Activated T-cell treated with anti-CD3 and anti-CD28 coated beads for 24 hours (primary cell): ENCODE measurements at places on chromosomes 7 and 10.
A peak's percentile ranks its signal among the peaks of the same experiment; 100 is the strongest.

DNA sequence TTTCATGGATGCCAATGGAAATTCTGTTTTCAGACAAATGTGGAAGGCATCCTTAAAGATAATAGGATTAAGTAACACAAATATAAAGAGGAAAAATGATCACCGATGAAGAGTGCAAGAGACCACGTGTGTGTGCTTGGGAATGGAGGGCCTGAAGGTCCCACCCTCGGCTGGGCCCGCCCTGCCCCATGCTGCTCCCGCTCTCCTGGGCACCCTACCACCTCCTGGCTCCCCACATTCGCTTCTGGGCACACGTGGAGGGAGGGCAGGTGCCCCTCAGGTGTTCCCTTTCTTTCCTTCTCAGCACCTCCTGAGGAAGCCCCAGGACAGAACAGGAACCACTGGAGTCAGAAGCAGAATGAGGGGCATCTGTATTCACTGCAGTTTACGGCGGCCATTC is 367.6 kb downstream of the DNAJB6 start:
- DNase-seq = no peak

DNA sequence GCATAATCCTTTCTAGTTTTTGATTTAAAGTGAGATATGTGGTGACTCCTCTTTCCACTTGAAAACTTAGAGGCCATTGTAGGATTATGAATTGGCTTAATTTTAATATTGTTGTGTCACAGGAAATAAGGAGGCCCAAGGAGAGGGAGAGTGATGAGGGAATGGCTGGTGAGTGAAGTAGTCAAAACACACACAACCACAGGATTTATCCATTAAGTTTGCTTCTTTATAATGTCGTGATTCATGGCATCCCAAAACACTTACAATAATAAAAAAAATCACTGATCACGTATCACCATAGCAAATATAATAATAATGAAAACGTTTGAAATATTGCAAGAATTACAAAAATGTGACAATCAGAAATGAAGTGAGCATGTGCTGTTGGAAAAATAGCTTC is 1215.5 kb upstream of the LRRTM3 start:
- DNase-seq = no peak

- no peak for DNase-seq
Measured at GRCh38 chr10:78390817-78391216, 357.2 kb downstream of the RPS24 start.

- DNase-seq = peak; percentile 41
Measured at GRCh38 chr7:87312215-87312865, 33.1 kb upstream of the CROT start.

- no peak for DNase-seq
Measured at GRCh38 chr7:35418716-35419390, 165.0 kb upstream of the TBX20 start.

GRCh38 chr7:145224775-145225174 is 388.9 kb upstream of the TPK1 start:
- DNase-seq = no peak

DNA sequence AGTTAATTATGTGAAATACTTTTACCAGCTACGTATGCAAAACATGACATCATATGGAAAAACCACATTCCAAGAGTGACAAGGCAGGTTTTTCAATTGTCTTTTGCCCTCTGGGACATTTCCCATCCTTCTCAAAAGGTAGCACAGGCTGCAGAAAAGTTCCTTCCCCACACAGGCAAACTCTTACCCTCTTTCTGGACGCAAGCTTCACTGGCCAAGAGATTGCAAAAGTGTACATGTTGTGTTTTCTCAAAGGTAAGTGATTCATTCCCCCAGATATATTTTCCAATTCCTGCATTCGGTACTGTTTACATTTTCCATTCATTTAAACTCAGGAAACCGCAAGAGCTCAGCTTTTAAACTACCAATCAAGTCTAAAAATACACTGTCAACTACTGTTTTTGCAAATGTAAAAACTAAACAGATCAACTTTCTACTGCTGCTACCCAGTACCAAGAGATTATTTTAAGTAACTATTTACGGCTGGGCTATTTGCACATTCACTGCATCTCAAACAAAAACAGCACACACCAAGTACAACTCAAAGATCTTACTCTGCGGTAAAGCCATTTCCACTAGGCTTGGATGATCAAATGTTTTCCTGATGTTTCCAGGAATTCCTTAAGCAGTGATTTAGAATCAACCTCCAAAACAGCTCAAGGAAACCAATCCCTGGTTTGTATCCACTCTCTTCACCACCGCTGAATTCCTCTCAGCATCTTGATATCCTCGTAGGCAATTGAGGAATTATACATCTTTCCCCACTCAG is 233.6 kb upstream of the CCDC6 start:
- no peak for DNase-seq

- no peak for DNase-seq
Measured at GRCh38 chr10:124685261-124685660, 58.9 kb downstream of the FAM53B start.

GRCh38 chr7:23065974-23066373 is 39.6 kb upstream of the KLHL7 start:
- no peak for DNase-seq

GRCh38 chr10:114327537-114328440 is 76.5 kb downstream of the AFAP1L2 start:
- DNase-seq = no peak

DNA sequence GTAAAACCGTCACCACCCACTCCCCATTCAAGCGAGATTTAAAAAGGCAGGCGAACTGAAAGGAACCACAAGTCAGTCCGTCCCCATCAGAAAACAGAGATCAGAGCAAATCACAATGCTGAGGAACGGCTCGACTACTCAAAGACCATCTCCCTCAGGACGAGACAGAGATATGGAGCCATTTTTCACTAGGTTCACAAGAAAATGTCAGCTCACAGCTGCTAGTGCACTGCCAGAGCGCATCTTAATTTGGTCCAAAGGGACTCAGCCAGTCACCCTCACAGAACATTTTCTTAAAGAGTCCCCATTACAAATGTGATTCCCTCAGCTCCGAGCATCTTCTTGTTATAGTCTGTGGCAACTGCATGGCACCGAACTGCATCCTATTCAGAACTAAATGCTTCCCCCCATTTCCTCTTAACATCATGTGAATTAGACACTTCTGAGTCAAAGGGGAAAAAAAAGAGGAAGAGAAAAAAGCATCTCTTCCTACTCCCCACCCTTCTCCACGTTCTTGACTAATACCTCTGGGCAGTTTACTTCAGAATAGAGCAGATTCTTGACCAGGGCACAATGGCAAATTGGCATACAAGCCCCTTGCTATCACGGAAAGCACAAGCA is 683.9 kb downstream of the MAGI2 start:
- DNase-seq = no peak

GRCh38 chr10:32149252-32149955 is 93.2 kb upstream of the KIF5B start:
- no peak for DNase-seq

DNA sequence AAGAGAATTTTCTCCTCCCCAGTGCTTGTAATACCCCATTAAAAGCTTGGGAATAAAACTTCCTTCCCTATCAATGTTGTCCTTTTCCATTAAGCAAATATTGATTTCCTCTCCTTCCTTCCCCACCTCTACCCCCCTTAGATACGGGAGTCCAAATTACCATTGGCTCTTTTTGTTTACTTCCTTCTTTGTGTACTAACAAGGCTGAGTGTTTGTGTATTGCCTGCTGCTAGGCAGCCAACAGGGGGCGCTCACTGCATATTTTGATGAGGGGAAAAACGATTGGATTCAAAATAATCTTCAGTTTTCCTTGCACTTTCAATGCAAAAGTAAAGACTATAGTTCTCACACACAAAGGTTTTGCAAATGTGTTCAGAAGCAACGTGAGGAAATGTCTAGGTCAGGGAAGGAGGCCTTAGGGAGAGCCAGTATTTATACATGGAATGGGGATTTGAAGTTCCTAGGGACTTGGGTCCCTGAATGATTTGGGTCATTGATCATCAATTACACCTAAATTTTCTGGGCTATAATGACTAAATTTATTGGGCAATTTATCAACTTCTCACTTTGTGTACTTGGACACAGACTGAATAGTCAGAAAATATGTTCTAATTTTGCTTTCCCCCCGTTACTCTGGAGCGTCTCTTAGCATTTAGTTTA is 23.6 kb upstream of the VPS41 start:
- peak; percentile 11 for DNase-seq
